ENCODE measurements at places on chromosomes 7 and 10. TPM values are rescaled to one million over a fixed set of nuclear protein-coding genes. Genes with fewer than 3 reads are reported as not detected.

DNA sequence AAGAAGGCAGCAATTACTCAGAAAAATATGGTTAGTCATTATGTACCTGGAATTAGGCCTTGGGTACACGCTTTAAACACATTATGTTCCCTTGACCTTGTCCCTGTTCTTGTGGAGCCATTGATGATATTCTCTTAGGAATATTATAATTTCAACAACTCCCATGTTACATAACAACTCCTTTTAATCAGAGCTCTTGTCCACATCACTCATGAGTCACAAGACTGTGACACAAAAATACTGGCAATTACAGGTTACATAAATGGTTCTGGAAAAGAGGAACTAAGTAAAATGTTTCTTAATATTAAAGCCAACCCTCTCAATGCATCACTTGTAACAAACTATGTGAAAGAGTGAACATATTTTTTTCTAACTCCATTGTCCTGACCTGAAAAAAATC, 143.8 kb upstream of the PCLO start:
- no peak overlapping the region for H3K27ac ChIP-seq
- H3K4me3 ChIP-seq: no peak overlapping the region
- H3K36me3 ChIP-seq: no peaks in the 10 kb centered on the region
- no peaks in the 10 kb centered on the region for H3K4me1 ChIP-seq
- H3K27me3 ChIP-seq: no peaks in the 10 kb centered on the region

DNA sequence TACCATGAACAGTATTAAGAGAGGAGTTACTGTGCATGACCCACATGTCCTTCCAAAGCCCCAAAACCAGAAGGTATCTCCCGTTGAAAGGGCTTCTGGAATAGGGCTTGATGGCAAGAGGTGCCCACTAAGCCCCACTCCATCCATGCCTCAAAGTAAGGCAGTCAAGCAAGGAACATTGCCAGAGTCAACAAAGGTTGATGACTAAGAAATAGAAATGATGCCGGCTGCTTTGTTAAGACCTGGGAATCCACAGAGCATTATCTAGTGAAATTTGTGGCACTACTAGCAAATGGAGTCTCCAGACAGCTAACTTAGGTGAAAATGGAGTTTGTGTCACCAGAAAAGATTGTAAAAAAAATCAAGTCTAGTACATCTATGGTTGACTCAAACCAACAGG, 6.2 kb downstream of the SFR1 start:
- H3K36me3 ChIP-seq: peaks cover 6% of the 10 kb centered on the region
- no peak overlapping the region for H3K27ac ChIP-seq
- H3K27me3 ChIP-seq: peaks cover 1% of the 10 kb centered on the region

- DNase-seq: peak; percentile 79
- H3K36me3 ChIP-seq: no peaks in the 10 kb centered on the region
- H3K27me3 ChIP-seq: no peaks in the 10 kb centered on the region
- H3K4me3 ChIP-seq: peak overlapping the region; percentile 81
- H3K27ac ChIP-seq: no peak overlapping the region
Measured at GRCh38 chr7:1028044-1028770, 16.1 kb upstream of the GPR146 start.

DNA sequence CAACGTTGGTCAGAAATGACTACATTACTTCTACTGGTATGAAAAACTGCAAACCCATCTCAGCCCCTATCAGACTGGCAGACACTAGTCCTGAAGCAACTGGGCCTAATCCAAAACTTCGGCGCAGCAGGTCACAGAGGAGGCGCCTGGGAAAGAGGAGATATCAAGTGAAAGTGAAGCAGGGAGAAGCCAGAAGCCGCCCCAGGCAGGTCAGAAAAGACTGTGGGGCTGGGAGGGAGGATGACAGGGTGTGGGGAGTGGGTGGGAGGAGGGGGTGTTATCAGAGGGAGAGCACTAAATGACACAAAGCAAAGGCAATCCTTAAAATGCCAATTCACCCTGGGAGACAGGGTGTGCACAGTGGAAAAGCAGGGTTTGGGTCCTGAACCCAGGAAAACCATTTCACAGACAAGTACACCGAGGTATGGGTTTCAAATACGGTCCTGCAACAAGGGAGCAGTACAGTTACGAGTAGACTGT, 731 bp downstream of the CHCHD3 start:
- peak overlapping the region; percentile 90 for H3K4me3 ChIP-seq
- peak; percentile 10 for DNase-seq
- peaks cover 5% of the 10 kb centered on the region for H3K36me3 ChIP-seq
- peak overlapping the region; percentile 87 for H3K27ac ChIP-seq
- H3K4me1 ChIP-seq: peaks cover 23% of the 10 kb centered on the region

- H3K4me3 ChIP-seq: no peak overlapping the region
- no peak for DNase-seq
- H3K4me1 ChIP-seq: no peaks in the 10 kb centered on the region
- no peak overlapping the region for H3K27ac ChIP-seq
Measured at GRCh38 chr7:30173058-30173897, 38.5 kb downstream of the MTURN start.

DNA sequence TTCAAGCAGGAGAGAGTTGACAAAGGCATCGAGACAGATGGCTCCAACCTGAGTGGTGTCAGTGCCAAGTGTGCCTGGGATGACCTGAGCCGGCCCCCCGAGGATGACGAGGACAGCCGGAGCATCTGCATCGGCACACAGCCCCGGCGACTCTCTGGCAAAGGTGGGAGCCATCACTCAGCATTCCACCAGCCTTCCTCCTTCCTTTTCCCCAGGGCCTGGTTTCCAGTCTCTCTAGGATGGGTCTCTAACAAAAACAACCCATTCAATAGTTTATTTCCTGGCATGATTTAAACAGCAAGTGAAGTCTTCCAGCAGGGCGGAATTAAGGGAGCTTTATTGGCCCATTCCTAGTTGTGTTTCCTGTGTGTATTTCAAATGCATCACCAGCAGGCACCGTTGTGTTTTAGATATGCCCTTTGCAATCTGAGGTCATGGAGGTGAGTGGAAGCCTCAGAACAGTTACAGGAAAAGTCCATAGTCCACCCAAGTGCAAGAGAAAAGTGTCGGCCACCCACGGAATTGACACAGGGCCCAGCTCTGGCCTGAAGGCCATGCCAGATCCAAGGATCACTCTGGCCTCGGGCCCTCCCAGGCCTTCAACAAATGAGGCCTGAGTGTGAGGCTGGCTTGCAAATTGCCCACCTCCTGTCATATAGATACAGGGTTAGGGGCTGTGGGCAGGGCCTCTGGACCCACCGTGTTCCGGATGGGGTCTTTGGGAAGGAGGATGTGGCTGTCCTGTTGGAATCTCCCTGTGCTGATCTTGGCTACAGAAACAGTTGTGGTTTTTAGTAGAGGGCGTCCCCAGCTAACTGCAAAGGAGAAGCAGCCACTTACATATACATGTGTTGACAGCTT, 46.9 kb upstream of the TRIM8 start:
- no peak overlapping the region for H3K27ac ChIP-seq
- no peak overlapping the region for H3K4me3 ChIP-seq
- DNase-seq: no peak
- H3K4me1 ChIP-seq: no peaks in the 10 kb centered on the region

GRCh38 chr10:69449841-69450240, 1.4 kb upstream of the TSPAN15 start:
- H3K27ac ChIP-seq: no peak overlapping the region
- DNase-seq: peak; percentile 55
- no peaks in the 10 kb centered on the region for H3K36me3 ChIP-seq
- peaks cover 11% of the 10 kb centered on the region for H3K27me3 ChIP-seq
- peaks cover 21% of the 10 kb centered on the region for H3K4me1 ChIP-seq

The TMEM273 gene
- total RNA-seq: 22.5 TPM
